ENCODE measurements at places on chromosomes 5 and 9.

GRCh38 chr9:135256581-135257354 lies 169.3 kb downstream of the OLFM1 start:
- no peak for DNase-seq

DNA sequence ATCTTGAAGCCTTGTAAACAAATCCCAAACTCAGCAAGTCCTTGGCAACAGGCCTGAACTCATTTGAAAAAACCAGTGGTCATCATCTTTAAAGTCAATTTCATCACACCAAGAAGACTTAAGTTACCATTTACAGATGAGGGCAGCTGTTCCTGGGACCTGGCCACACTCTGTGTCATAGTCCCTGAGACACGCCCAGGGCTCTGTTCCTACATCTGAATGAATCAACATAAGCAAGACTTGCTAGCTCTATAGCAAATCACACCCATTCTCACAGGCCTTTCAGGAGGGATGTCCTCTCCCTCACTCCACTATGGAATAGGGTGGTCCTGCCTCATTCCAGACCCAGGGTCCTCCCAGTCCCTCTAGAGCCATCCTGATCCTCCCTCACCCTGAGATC lies 142.8 kb downstream of the NSG2 start:
- DNase-seq = no peak

DNA sequence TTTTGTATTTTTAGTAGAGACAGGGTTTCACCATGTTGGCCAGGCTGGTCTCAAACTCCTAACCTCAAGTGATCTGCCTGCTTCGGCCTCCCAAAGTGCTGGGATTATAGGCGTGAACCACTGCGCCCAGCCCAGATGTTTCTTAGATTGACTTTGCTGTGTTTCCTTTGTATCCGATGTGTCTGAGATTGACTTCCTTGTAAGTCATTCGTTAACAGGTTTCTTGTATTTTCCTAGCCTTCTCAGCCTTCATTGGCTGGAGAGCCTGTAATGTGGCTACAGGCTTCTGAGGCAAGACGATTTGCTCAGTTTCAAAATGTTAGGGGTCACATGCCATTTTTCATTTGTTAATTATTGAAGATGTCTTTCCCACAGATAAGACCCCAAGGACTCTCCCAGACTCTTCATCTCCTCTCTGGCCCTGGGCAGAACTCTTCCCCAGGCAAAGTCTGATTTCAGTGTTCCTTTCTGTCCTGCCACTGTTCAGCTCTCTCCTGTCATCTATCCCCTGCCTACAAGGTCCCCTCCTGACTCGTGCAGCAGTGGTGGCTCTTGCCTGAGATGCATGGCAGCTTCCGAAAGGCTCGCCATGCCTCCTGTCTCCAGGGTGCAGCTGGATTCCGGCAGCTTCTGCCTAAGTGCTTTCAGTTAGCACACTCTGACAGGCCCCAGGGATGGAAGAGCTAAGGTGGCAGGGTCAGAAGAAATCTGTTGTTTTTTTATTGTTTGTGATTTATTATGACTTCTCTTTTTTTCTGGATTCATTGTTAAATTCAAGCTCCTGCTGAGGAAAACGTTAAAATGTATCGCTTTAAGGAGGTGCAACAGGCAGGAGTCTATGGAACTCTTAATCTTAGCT lies 206.4 kb downstream of the AOPEP start:
- no peak for DNase-seq

- no peak for DNase-seq
Measured at GRCh38 chr5:6868171-6868570, 154.9 kb downstream of the TENT4A start.

DNA sequence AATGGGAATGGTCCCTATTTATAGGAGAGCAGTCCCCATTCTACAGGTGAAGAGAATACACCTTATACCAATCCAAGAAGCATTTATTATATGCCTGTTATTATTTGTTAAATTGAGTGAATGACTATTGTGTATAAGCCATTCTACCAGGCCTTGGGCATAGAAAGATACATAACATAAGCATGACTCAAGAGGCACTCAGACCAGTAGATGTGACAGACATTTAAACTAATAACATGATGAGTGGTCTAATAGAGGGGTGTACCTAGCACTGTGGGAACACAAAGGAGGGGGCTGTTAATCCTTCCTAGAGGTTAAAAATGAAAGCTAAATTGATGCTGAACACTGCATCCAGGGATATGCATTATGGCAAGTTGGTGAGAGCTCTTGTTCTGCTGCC lies 145.0 kb upstream of the TNC start:
- DNase-seq = no peak

DNA sequence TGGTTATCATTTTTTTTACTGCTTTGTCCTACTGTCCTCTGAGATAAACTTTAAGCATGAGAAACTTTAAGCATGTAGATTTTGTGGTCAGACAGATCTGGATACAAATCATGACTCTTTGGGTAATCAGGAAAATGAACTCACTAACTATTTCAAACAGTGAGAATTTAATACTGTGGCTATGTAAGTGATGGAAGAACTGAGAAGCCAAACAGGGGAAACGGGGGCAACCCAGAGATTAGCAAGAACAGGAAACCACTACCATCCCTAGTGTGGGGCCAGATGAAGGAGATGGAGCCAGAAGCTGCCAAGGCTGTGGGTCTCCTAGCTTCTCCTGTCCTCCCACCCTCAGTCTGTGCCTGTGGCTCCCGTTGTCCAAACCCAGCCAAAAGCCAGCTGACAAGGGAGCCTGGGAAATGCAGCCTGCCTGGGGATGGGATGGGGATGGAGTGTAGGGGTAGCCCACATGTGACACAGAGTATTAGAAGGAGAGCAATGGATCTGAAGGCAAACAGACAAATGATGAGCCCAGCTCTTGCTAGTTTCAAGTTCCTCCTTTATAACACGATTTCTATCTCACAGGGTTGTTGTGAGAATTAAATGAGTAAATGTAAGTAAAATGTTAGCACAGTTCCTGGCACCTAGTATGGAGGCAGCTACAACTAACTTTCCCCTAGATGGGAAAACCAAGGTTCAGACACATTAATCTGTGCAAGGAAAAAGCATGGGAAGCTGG lies 27.7 kb upstream of the CDC23 start:
- DNase-seq = no peak

DNA sequence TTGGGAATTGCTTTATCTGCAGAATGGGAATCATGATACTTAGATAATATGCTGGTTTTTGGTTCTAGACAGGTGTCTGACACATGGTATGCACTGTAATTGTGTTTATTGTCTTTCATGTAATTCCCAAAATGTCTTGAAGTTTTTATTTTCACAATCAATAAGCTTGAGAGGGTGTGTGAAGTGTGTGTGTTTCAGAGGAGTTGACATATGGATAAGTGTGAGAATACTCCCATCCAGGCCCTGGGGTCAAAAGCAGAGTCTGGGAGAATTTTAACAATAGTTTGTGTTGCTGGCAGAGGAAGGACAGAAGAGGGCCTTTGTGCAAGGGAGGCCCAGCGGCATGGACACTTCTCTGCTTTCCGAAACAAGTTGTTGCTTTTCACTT lies 8.4 kb downstream of the PRDM6 start:
- DNase-seq = no peak

DNA sequence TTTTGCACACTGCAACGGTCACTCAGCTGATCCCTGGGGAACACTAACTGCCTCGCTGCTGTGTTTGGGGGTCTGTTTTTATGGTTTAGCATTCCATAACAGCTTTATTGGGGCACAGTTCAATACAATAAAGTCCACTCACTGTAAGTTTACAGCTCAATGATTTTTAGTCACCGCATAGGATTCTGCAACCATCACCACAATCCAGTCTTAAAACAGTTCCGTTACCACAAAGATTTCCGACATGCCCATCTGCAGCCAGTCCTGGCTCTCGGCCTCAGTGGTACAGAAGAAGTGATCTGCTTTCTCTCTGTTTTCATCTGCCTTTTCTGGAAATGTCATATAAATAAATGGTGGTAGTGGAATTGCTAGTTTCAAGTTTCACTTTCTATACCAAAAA lies 23.6 kb downstream of the OR2V2 start:
- no peak for DNase-seq

DNA sequence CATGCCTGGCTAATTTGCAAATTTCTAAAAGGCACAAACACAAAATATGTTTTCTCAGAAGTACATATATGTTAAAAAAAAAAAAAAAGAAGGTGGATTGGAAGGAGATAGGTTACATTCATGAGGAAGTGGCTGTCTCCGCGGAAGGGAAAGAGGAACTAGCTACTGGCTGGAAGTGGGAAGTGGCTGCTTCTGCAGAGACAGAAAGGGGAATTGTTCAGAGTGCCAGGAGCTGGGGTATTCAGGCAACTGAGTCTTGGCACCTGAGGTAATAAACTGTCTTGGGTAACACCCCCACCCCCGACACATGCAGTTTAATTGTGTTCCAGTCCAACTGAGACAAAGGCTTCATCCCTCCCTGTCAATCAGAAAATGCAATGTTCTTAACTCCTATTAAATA lies 45.6 kb downstream of the S1PR3 start:
- DNase-seq = no peak

GRCh38 chr5:35160486-35161116 lies 69.7 kb downstream of the PRLR start:
- no peak for DNase-seq

All from SHP77 treated with DMSO at 0.1 percent for 48 hours (cell line).